ENCODE measurements at places on chromosomes 16 and 17. TPM values are rescaled to one million over a fixed set of nuclear protein-coding genes. Genes with fewer than 3 reads are reported as not detected.

The CUEDC1 gene
- 9.4 TPM for total RNA-seq

The HAS3 gene
- 56.0 TPM for total RNA-seq

The NXPH3 gene
- 2.3 TPM for total RNA-seq

The TIMP2 gene
- total RNA-seq = 36.9 TPM

The PRM2 gene
- not detected for total RNA-seq

The KCNAB3 gene
- total RNA-seq = 6.7 TPM

The CD300LB gene
- not detected for total RNA-seq

The NAGS gene
- 6.1 TPM for total RNA-seq

The PROCA1 gene
- total RNA-seq = 31.7 TPM

The SLFN12L gene
- total RNA-seq = 0.16 TPM

The ABAT gene
- 4.4 TPM for total RNA-seq

The SMURF2 gene
- 24.0 TPM for total RNA-seq

The HP gene
- total RNA-seq = 20.6 TPM

The PNMT gene
- 2.4 TPM for total RNA-seq

The FOXC2 gene
- total RNA-seq = 0.18 TPM

The CRYBA1 gene
- total RNA-seq = not detected

The ITGAX gene
- 0.33 TPM for total RNA-seq

The TRAPPC2L gene
- 63.1 TPM for total RNA-seq

The PRR29 gene
- total RNA-seq = 0.85 TPM

GRCh38 chr17:491086-492021, 138.7 kb upstream of the RPH3AL start:
- DNase-seq = peak; percentile 58

DNA sequence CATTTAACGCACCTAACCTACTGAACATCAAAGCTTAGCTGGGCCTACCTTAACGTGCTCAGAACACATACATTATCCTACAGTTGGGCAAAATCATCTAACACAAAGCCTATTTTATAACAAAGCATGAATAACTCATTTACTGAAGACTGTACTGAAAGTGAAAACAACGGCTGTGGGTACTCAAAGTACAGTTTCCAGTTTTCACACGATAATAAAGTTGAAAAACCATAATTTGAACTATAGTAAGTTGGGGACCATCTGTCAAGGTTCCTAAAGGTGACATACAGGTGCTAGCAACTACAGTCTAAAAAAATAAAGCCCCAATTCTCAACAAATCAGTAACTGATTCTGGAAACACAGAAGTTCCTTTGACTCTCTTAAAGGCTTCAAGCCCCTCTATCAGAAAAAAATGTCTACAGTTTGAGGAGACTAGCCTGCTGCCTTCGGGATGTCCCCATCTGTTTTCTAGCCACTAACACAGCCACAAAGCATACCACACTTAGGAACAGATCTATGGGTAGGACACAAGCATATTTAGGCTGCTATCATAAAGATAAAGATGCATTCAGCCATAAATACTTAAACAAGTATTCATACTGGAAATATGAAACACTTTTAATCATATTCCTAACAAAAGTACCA, 71.3 kb downstream of the KANSL1 start:
- DNase-seq = no peak

DNA sequence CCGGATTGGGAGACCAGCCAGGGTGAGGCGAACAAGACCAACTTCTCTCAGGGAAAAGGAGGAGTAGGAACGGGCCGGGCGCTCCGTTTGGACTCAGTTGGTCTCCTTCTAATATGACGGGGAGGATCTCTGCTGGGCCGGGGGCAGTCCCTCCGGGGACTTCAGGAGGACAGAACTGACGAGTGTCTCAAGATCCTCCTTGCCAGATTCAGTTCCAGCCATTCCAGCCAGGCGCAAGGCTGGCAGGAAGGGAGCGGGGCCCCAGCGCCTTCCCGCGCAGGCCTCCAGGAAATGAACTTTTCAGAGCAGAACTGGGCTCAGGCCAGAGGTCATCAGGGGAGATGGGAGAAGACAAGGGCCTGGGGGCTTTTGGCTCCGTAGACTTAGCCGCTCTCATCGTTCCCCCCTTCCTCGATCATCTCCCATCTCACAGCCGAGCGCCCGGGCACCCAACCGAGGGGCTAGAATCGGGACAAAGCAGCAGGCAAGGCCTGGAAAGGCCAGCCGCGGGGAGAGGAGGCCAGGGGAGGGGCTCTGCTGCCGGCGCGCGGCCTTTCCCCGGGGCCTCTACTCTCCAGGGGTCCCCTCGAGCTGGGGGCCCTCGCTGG, 1.6 kb downstream of the ZNF423 start:
- no peak for DNase-seq

GRCh38 chr17:82424001-82424862, 5.8 kb upstream of the OGFOD3 start:
- peak; percentile 62 for DNase-seq

GRCh38 chr17:6450926-6451832, 6.9 kb downstream of the PIMREG start:
- no peak for DNase-seq

GRCh38 chr16:88910284-88911135, 44.0 kb upstream of the PABPN1L start:
- no peak for DNase-seq

DNA sequence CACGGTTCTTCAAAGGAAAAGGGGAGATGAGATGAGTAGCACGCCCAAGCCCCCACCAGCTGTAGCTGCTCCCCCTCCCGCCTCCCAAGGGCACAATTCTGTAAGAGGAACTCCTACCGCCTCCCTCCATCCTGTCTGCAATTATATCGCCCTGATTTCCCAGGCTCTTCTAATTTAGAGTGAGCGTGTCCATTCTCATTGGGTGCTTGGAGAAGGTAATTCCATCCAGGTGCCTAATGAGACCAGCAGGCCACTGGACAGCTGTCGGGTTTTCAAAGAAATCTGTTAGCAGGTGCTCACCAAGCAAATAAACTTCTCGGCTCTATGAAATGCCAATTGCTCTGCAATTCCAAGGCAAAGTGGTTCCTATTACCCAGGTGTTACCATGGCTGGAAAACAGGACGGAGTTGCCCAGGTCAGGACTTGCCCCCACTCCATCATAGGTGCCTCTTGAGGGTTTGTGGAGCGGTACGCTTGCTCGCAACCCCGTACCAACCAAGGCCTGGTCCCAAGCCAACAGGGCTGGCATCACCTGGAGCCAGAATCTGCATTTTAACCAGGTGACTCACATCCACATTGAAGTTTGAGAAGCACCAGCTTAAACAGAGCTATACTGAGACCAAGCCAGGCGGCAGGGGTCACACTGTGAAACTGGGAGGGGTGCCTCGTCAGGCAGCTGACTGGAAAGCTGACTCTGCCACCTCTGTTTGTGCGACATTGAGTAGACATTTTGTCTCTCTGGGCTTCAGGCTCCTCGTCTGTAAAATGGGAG, 16.5 kb upstream of the MEAK7 start:
- DNase-seq = no peak

- DNase-seq = no peak
Observed at GRCh38 chr16:22191532-22192260, 14.4 kb upstream of the EEF2K start.

- DNase-seq = no peak
Observed at GRCh38 chr17:50037321-50038107, 18.4 kb upstream of the ITGA3 start.

GRCh38 chr17:76369379-76369778, 15.0 kb upstream of the SPHK1 start:
- no peak for DNase-seq

GRCh38 chr16:82943371-82943770, 316.6 kb downstream of the CDH13 start:
- DNase-seq = no peak

GRCh38 chr16:52298769-52299168, 248.2 kb downstream of the TOX3 start:
- no peak for DNase-seq

GRCh38 chr17:66951605-66951953, 12.9 kb upstream of the CACNG4 start:
- DNase-seq = no peak

DNA sequence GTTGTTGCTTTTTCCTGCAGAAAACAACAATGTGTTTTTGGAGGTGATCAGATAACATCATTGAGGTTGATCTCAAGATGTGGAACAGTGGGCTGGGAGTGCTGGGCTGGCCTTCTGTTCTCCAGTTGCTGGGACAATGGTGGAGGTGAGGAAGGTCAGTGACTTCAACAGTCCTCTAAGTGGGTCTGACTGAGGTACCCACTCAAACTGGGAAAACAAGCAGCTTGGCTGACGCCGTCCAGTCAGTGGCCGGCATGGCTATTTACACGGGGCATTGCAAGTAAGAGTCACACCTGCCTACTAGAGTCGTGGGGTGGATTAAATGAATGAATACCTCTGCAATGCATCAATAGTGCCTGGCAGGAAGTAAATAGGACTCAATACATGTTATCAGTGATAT, 386.7 kb upstream of the ZFHX3 start:
- DNase-seq = no peak

GRCh38 chr16:56898847-56899246, 33.1 kb upstream of the HERPUD1 start:
- no peak for DNase-seq

- no peak for DNase-seq
Observed at GRCh38 chr17:78233678-78234077, 2.2 kb downstream of the TMEM235 start.

DNA sequence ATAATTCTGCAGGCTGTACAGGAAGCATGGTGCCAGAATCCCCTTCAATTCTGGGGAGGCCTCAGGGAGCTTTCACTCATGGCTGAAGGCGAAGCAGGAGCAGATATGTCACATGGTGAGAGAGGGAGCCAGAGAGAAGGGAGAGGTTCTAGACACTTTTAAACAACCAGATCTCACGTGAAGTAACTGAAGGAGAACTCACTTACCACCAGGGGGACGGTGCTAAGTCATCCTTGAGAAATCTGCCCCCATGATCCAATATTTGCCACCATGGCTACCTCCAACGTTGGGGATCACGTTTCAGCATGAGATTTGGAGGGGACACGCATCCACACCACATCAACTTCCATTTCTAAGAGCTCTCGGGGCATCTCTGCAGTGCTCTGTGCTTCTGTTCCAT, 37.4 kb upstream of the GNA13 start:
- DNase-seq = no peak

GRCh38 chr16:84484579-84485254, 19.7 kb downstream of the MEAK7 start:
- peak; percentile 73 for DNase-seq

GRCh38 chr17:34670618-34671017, 91.2 kb downstream of the TMEM132E start:
- DNase-seq = no peak

DNA sequence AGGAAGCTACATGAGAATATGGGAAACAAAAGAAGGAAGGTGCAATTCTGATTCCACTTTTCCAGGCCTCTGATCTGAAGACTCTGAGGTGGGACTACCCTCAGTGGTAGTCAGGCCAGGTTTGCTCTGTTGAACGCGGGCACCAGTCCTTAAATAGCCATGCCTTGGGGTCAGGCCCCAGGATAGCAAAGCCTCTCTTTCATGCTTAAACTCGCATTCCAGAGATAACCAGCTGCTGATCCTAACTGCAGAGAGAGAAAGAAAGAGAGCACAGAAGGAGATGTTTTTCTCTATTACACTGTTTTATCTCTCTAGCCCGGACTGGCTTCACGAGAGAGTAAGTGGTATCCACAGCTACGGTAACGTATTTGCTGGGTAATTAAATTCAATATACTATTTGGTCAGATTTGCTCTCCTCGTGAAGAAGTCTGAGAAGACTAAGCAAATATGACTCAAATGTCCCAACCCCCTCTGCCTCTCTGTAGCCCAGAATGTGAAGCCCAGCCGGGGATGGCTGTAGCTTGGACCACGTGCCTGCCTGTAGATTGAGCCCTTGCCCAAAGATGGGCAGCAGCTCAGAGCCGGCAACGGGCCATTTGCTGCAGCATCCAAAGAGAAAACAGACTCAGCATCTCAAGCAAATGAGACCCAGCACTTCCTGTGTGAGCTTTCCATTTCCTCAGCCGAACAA, 122.2 kb downstream of the SMG6 start:
- no peak for DNase-seq

DNA sequence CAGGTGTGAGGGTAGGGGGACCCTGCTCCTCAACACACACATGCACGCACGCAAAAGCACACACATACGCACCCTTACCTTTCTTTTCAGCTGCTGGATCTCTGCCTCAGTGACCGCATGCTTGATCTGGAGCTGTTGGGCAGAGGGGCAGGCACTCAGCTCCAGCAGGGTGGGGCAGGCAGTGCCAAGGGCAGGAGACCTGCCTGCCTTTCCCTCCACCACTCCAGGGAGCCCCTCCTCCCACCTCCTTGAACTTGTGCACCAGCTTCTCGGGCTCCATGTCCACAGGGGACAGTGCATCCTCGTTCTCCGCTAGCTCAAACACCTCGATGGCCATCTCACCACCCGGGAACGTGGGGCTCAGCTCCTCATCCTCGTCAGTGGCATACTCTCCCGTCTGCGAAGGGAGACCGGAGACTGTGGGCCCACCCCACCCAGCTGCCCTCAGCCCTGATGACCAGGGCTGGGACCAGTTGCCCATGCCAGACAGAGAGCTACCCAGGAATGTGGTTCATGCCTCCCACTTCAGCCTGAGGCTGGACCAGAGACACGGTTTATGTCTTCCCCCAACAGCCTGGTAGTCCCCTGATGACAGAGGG, 9.3 kb upstream of the SAMD14 start:
- no peak for DNase-seq

GRCh38 chr16:57367116-57367752, 5.1 kb upstream of the CX3CL1 start:
- DNase-seq = no peak

GRCh38 chr16:8924214-8924613, 39.5 kb downstream of the USP7 start:
- DNase-seq = no peak

- no peak for DNase-seq
Observed at GRCh38 chr17:81516439-81516838, 3.8 kb upstream of the ACTG1 start.

DNA sequence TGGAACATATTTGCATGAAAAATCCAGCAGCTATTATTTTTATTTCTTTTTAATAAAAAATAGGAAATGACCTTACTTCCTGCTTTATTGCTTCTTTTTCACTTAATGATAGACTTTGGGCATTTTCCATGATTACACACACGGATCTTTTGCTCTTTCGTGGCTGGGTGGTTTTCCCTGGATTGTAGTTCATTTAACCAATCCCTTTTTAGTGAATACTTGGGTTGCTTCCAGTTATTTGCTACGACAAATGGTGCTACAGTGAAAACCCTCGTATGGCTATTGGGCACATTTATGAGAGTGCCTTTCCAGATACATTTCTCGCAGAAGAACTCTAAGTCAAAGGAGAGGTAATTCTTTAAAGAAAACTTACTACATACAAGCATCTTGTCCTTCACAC, 38.6 kb downstream of the FOXL1 start:
- DNase-seq = no peak

GRCh38 chr16:31351942-31352325, 3.0 kb upstream of the ITGAX start:
- no peak for DNase-seq

GRCh38 chr17:5757314-5757907, 173.1 kb upstream of the NLRP1 start:
- no peak for DNase-seq

Measured in WTC11 (cell line).